ENCODE measurements at places on chromosomes 7 and 10.

DNA sequence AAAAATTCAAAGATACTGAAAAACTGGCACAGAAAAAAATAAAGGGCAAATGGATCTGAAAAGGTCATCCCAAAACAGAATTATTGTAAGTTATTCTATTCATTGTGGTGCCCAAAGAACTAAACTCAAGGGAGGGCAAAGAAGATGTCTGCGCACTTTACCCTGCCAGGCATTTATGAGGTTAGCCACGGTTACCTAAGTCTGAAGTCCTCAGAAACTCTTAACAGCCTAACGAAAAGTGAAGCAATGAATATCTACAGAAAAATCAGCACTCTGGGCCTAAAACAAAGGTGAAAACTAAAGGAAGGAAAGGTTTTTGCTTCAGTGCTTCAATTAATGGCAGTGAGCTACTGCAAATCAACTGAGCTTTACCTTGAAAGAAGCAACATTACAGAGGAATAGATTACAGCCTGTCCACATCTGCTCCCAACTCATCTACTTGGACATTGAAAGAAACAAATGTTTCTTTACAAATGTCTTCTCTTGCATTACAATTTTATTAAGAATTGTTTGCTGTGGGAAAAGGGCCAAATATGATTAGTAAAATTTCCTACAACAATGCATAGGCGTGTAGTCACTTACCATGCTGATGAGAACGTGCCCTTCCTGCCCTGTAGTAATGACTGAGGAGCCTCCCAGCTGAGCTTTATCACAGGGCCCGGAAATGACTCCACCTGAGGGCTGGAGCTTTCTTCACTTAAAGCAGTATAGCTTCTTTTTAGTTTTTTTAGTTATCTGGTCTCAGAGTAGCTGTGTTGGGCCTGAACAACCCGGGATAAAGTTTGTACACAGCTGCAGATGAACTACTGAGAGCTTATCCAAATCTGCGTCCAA is at the start of gene TUBAL3:
TSS of gene TUBAL3 (minus strand) at position 621 of the 834 bp plus-strand sequence. CDS start at position 585, 36 bp downstream.
- DNase-seq = no peak

DNA sequence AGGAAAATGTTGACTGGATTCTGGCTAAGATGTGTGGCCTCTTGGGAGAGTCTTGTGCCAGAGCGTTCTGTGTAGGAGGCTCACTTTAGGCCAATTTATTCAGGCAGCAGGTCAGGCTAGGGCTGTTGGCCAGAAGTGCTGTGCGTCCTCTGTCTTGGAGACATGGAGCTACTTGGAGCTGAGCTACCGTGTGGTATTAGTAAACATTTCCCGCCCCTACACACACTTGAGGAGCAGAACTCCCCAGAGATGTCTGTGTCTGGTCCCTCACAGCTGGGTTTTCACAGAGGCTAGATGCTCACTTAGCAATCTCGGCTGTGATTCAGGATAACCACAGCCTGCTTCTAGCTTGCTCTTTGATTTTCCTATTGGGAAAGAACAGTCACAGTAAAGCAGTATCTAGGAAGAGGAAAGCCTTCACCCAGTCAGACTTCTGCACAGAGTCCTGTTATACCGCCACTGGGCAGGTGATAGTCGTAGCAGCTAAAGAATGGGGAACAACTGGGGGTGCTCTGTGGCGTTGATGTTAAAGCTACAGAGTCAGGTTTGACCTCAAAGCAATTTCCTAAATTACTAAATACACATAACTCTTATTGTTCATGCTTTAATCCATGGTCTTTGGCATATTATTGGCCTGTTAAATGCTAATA is 86.7 kb downstream of the MDFIC start:
- peak; percentile 62 for DNase-seq

DNA sequence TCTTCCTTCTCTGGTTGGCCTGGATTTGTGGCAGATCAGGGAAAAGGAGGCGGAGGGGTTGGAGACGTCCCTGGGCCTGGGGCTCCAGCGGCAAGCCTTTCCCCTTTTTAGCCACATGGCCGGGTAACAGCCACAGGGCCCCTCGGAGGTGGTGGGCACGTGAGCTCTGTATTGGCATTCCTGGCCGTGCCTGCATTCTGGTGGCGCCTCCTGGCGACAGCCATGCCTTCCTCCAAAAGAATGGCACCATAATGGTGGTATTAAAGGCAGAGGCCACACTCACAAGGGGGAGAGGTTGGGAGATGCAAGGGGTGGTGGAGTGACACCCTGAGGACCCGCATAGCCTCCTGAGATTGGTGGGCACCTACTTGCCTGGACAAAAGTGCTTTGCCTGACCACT is 3.0 kb upstream of the AQP1 start:
- DNase-seq = no peak

GRCh38 chr10:69123306-69123746 is 652 bp upstream of the VPS26A start:
- no peak for DNase-seq

GRCh38 chr7:148865283-148865682 is 18.8 kb downstream of the EZH2 start:
- no peak for DNase-seq

DNA sequence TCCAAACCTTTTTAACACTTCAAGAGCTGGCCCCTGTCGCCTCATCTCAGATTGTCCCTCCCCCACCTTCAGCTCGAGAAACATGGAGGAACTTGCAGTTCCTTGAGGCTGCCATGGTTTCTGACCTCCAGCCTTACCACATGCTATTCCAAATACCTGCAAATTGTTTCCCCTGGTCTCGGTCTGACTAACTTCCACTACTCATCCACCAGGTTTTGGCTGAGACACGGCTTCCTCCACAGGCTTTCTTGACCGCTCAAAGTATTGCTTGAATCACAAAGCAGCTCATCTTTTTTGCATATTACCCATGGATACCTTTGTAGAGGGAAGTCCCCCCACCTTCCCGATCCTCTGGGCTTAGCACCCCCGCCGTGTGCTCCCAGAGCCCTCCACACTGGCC is 5.2 kb upstream of the SAMD8 start:
- DNase-seq = no peak

GRCh38 chr7:102129636-102130370 is 156.9 kb upstream of the SH2B2 start:
- DNase-seq = no peak

DNA sequence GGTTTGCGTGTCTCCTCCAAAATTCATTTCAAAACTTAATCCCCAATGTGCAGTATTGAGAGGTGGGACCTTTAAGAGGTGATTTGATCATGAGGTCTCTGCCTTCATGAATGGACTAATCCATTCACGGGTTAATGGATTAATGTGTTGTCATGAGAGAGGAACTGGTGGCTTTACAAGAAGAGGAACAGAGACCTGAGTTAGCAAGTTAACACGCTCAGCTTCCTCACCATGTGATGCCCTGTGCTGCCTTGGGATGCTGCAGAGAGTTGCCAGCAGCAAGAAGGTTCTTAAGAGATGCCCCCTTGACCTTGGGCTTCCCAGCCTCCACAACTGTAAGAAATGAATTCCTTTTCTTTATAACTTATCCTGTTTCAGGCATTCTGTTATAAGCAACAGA is 3.7 kb upstream of the TCTN3 start:
- no peak for DNase-seq

DNA sequence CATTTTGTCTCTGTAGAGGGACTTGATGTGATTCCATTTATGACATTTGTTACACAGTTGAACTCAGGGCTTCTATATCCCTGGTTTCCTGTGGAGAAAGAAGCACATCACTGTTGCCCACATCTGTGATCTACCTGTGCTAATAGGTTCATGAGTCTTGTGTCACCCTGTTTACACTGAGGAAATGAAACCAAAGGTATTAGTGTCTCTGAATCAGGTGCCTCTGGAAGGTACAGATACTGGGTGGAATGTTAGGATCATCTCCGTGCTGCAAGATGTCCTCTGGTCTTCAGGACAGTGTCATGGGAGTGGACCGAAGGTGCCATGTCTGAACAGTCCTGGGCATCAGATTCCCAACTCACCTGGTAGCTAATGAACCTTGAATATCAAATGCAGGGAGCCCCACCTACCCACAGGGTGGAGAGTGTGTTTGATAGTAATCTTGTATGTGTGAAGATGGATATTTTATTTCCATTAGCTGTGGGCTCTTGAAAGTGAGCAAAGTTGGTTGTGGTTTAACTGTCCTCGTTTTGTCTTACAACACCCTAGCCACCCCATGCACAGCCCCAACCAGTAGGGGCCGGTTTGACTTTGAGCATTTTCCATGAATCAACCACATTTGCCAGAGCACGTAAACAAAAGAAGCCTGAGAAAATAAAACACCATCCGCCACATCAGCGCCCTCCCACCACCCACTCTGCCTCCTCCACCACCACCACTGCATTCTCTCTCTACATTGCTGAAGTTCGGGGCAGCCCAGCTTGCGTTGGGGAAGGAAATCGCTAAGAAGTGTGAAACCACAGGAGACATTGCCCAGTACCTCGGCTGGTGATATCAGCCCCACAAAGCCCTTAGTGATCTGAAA is 40.7 kb downstream of the TARP start:
- DNase-seq = peak; percentile 87

GRCh38 chr10:33772370-33773252 is 438.1 kb upstream of the NRP1 start:
- DNase-seq = no peak

GRCh38 chr7:6175645-6176044 is 96.8 kb downstream of the CYTH3 start:
- DNase-seq = no peak

DNA sequence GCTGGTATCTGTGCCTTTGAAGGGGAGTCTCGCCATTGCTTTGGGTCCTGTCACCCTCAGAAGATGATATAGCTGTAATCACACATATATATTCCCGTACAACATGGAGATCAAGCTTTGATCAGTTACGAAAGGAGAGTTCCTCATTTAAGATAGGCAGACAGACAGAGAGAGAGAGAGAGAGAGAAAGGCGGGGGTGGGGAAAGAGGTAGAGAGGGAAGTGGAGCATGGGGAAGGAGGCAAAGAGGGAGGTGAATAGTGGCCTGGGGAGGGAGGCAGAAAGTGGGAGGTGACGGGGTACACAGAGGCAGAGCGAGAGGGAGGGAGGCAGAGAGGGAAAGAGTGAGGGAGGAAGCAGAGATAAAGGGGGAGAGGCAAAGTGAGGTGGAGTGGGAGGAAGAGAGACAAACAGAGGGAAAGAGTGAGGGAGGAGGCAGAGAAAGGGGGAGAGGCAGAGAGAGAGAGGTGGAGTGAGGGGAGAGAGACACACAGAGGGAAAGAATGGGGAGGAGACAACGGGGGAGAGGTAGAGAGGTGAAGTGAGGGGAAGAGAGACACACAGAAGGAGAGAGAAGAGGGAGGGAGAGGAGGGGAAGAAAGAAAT is 44.6 kb upstream of the C1QL3 start:
- no peak for DNase-seq

DNA sequence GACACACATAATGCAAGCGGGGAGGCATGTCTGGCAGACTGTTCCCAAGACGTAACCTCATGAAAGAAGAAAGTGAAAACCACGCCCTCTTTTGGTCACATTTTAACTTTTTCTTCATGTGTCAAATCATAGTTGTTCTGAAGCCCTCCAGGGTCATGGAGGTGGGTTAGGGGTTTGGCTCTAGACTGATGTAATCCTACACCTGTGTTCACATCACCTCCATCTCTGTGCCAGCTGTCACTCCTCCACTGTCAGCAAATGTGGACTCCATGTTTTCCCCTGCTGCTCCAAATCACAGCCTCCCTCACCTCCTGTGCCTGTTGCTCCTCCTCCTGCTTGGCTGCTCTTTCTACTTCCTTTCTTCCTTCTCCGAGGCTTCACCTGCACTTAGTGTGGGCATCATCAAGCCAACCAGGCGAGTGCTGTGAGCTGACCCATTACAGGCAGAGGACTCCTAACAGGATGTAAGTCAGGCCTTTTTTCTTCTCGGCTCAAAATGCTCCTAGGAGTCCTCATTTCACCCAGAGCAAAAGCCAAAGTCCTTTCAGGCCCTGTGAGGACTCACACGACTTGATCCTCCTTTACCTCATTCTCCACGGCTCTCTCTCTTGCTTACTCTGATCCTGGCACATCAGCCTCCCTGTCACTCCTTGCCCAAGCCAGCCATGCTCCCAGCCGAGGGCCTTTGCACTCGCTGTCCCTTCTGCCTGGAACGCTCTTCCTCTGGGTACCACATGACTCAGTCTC is 66.4 kb upstream of the IFRD1 start:
- no peak for DNase-seq

GRCh38 chr7:97819161-97819560 is 53.0 kb downstream of the ASNS start:
- no peak for DNase-seq

GRCh38 chr7:131061818-131062217 is 265.9 kb upstream of the MKLN1 start:
- no peak for DNase-seq

- DNase-seq = no peak
Observed at GRCh38 chr10:12730809-12731519, 270.5 kb downstream of the CCDC3 start.

DNA sequence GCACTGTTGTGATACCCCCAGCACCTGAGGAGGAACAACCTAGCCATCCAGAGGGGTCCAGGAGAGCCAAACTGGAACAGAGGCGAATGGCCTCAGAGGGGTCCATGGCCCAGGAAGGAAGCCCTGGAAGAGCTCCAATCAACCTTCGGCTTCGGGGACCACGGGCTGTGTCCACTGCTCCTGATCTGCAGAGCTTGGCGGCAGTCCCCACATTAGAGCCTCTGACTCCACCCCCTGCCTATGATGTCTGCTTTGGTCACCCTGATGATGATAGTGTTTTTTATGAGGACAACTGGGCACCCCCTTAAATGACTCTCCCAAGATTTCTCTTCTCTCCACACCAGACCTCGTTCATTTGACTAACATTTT is 1.6 kb upstream of the CASP2 start:
- no peak for DNase-seq

GRCh38 chr10:99526861-99527504 is 5.8 kb upstream of the NKX2-3 start:
- no peak for DNase-seq

DNA sequence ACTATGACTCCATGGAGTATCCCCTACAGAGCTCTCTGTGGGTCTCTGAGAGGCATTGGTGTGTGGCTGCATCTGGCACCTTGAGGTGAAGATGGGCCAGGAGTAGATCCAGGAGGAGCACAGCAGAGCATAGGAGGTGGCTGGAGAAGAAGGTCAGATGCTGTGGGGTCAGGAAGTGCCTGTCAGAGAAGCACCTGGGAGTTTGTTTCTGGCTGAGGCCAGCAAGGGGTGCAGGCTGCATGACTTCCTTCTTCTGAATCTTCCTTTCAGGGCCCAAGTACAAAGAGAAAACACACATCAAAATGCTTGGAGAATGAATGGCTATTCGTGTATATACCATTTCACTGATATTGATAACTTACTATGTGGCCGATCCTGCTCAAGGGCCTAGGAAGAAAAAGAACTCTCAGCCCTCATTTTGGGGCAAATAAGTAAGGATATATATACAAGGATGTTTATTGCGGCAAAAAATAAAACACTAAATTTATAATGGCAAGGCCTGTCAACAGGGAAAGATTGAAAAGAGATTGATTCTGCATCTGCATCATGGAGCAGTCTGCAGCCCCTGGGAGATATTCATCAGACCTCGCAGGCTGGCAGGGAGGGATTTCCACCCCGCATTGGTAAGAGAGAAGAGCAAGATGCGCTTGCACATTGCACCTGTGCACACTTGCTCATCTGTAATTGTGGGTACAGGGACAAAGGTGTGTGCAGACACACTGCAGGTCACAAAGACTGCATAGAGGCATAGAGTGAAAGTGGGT is 39.2 kb downstream of the PTPRE start:
- DNase-seq = no peak
